GM23338 (cell line): ENCODE measurements at places on chromosomes 2 and 18. TPM values are rescaled to one million over a fixed set of nuclear protein-coding genes. Genes with fewer than 3 reads are reported as not detected.

FOSL2 gene
- 2.3 and 4.3 TPM in 2 replicates for total RNA-seq

SCG2 gene
- total RNA-seq: 0.31 TPM in 2 replicates

WNT10A gene
- total RNA-seq: not detected in 2 replicates

DNA sequence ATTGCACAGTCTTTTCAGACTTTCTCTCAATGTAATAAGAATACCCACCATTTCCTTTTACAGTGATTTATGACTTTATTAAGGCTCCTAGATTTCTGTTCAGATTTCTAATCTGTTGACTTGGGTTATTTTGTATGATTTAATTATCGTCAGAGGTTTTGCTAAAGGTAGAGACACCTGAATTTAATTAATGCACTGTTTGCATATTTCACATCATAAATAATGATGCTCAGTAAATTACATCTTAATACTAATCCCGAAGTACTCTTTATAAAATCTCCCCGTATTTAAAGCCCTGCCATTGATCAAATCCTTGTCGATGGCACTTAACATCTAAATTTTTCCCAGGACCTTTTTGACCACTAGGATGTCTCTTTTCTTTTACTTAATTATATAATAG, 399.9 kb downstream of the MEIS1 start:
- no peaks in the 10 kb centered on the region for H3K36me3 ChIP-seq
- no peak for DNase-seq
- no peaks in the 10 kb centered on the region for H3K27me3 ChIP-seq
- H3K27ac ChIP-seq: no peak overlapping the region
- H3K4me1 ChIP-seq: no peaks in the 10 kb centered on the region
- no peak overlapping the region for H3K4me3 ChIP-seq

GRCh38 chr2:171862501-171862900, 31.5 kb downstream of the SLC25A12 start:
- no peak overlapping the region for H3K27ac ChIP-seq
- DNase-seq: no peak
- H3K36me3 ChIP-seq: no peaks in the 10 kb centered on the region
- H3K27me3 ChIP-seq: no peaks in the 10 kb centered on the region
- H3K4me1 ChIP-seq: no peaks in the 10 kb centered on the region
- no peak overlapping the region for H3K4me3 ChIP-seq

GRCh38 chr18:53906681-53907080, 317.8 kb downstream of the MBD2 start:
- no peak for DNase-seq
- H3K36me3 ChIP-seq: no peaks in the 10 kb centered on the region
- no peak overlapping the region for H3K27ac ChIP-seq
